Activated effector memory CD4-positive, alpha-beta T cell treated with Interleukin-2 at 50 U/mL for 16 hours (primary cell): ENCODE measurements at places on chromosomes 1 and 21.

DNA sequence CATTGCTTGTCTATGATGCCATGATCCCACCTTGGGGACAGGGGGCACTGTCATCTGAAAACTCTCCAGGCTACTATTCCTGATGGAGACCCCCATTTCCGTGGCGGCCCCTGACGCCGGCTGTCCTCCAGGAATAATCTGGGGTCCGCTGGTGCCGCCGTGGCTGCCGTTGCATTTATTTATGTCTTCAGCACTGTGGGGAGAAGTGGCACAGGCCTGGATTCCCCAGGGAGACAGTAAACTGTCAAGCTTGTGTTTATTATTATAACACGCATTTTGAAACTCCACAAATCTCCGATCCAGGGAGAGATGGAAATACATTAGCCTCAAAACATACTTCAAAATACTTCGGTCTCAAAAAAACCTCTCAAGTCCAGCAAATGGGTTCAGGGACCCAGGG is 126.9 kb upstream of the C1orf174 start:
- no peak for DNase-seq

DNA sequence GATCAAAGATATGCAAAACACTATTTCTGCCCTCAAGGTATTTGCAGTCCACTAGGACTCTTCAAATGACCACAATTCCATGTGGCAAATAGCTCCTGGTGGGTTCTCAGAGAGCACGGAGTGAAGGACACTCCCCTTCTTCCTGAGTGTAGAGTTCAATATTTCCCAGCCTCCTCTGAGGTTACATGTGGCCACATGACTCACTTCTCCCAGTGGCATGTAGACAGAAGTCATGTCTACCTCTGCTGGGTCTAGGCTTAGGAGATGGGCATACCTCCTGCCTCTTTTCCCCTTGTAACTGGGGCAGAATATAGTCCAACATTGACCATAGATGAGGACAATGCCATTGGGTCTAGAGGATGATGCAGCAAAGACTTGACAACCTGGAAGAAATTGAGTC is 191.4 kb downstream of the MIS18A start:
- no peak for DNase-seq

GRCh38 chr1:50735443-50735842 is 224.6 kb downstream of the FAF1 start:
- DNase-seq = no peak

DNA sequence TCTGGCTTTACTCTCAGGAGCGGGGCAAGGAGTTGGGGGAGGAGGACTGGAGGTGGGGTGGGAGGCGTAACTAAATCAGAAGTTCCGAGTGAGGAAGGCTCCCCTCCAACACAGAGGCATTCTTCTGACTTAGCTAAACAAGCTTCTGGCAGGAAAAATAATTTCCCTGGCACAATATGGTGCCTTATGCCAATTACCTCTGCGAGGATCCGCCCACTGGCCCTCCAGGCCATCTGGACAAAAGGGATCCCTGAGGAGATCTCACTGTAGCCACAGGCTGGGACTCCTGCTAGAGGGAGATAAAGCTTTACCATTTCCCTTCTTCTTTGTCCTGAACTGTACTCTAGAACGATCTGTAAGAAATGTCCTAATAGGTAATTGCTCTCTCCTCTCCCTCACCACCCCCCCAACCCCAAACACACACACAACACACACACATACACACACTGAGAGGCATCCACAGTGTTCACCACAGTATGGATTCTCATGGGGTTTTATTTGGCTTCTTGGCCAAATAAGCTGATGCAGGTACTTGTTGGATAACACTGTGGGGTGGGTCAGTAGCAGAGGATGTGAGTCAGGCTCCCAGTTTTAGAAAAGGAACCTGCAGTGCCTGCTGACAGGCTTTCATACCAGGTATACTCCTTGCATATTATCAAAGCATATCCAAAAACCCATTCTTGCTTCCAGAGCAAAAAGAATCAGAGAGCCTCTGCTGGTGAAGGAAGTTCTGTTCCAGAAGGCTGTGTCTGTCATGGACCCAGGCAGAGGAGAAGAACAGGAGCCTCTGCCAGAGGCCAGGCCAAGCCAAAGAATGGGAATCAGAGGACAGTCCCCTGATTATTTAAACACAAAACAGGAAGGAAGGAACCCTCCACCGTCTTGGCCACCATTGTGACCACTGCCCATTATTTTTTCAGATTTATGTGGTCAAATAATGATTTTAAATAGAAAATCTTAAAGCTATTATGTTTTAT is 169.1 kb downstream of the C1orf21 start:
- DNase-seq = no peak

DNA sequence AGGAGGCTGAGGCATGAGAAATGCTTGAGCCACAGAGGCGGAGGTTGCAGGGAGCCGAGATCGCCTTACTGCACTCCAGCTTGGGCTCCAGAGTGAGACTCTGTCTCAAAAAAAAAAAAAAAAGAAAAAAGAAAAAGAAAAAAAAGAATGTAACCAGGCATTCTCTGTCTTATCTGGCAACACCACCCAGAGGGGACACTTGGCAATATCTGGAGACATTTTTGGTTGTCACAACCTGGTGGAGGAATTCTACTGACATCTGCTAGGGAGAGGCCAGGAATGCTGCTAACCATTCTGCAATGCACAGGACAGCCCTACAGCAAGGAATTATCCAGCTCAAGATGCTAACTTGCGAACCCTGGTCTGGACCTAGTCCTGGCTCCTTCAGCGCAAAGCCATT is 2.3 kb upstream of the CNR2 start:
- no peak for DNase-seq

DNA sequence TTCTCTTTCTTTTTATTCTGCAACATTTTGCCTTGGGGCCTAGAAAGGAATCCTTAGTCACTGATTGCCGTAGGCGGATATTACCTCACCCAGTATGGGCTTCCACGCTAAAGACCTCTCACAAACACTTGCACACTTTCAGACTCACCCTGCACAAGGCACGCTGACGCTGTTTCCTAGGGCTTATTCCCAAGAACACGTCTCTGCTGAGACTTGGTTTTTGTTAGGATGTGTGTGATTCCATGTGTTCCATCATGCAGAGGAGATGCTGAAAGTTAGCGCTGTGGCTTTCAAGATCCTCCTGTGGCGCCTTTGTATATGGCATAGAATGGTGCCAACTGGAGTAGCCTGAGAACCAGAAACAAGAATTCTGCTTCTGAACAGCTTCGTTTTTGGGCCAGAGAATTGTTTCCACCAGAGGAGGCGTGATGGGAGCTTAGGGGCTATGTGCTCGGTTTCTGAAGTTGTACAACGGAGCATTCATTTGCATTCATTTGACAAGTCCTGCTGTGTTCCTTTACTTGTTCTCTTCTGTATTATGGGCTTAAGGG is 297.0 kb downstream of the DISC1 start:
- no peak for DNase-seq
